ENCODE measurements at places on chromosomes 12 and 14.

DNA sequence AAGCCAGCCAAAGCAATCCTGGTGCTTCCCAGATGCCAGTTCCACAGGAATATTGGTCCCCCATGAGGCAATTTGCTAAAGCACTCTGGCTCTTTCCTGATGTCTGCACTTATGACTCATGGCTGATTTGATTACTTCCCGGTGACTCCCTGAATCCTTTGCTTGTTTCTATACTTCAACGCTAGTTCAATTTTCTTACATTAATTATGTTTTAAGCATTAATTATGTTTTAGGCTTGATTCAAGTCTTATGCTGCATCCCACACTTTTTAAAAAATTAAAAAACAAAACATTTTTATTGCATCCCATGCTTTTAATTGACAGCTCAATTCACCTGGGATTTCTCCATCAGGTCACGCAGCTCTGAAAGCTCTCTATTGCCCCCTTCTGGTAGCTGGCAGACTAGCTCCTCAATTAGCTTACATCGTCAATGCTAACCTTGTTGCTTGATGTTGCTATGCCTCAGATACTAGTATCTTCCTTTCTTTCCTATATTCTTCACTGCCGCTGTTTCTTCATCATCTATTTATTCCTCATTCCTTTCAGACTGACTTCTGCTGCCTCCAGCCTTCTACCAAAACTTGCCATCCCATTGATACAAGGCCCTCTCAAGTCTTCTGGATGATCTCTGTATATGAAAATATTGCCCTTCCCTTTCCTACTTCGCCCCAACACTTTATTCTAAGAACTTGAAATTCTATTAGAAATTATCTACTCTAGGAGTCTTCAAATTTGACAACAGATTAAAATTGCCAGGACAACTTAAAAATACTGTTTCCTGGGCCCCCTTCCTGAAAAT, 32.0 kb downstream of the TSHR start:
- peak; percentile 83 for ATAC-seq

GRCh38 chr12:75877763-75878621, 153.6 kb downstream of the PHLDA1 start:
- no peak for ATAC-seq

DNA sequence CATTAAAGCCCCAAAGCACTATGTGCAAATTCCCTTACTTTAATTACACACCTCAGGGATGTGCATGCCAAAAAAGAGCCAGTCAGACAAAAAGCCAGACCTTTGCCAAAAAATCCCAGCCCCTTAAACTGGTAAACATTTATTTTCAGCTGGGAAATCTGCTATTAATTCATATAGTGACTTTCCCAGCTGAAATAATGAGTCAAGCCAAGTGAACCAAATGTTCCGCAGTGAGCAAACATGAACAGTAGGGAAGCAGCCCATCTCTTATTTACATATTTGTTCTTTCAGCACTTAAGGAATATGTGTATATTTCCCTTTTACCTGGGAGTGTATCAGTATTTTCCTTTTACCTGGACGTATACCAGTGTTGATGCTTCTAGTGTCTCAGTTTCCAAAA, 44.0 kb upstream of the OTX2 start:
- no peak for ATAC-seq

GRCh38 chr12:93502802-93503623, 35.7 kb downstream of the MRPL42 start:
- no peak for ATAC-seq

GRCh38 chr14:47846008-47846407, 170.6 kb upstream of the MDGA2 start:
- ATAC-seq, result no peak

- ATAC-seq, result peak; percentile 38
Measured at GRCh38 chr12:91178139-91178561, 4.5 kb downstream of the DCN start.

- no peak for ATAC-seq
Measured at GRCh38 chr12:52772188-52772587, 5.0 kb downstream of the KRT76 start.

GRCh38 chr12:132257206-132257954, 72.0 kb downstream of the GALNT9 start:
- no peak for ATAC-seq

GRCh38 chr12:52895726-52896189, 9.1 kb downstream of the KRT8 start:
- peak; percentile 37 for ATAC-seq

DNA sequence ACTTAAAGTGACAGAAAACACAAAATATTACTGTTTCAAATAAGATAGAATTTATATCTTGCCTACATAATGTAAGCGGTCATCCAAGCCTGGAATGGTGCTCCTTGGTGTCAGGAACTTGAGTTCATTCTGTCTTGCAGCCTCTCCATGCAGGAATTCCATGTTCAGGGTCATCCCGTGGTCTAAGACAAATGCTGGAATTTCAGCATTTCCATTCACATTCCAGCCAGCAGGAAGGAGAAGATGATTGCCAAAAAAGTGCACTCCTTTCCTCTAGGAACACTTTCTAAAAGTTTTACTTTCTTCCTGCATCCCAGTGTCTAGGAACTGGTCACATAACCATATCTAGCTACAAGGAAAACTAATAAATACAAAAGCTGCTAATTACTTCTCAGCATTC, 106.3 kb downstream of the PTPRO start:
- ATAC-seq, result no peak

GRCh38 chr12:106341086-106341877, 16.3 kb upstream of the POLR3B start:
- no peak for ATAC-seq

GRCh38 chr14:93316716-93317115, 16.1 kb downstream of the BTBD7 start:
- no peak for ATAC-seq

- no peak for ATAC-seq
Measured at GRCh38 chr14:34171431-34172172, 220.7 kb upstream of the EGLN3 start.

DNA sequence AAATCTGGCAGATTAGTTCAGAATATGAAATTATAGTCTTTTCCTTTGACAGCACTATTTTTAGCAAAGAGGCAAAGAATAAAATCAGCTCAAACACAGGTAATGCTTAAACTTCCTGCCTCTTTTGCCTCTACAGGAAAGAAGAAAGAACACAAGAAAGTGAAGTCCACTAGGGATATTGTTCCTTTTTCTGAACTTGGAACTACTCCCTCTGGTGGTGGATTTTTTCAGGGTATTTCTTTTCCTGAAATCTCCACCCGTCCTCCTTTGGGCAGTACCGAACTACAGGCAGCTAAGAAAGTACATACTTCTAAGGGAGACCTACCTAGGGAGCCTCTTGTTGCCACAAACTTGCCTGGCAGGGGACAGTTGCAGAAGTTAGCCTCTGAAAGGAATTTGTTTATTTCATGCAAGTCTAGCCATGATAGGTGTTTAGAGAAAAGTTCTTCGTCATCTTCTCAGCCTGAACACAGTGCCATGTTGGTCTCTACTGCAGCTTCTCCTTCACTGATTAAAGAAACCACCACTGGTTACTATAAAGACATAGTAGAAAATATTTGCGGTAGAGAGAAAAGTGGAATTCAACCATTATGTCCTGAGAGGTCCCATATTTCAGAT, 17.4 kb downstream of the TMPO start:
- peak; percentile 48 for ATAC-seq

DNA sequence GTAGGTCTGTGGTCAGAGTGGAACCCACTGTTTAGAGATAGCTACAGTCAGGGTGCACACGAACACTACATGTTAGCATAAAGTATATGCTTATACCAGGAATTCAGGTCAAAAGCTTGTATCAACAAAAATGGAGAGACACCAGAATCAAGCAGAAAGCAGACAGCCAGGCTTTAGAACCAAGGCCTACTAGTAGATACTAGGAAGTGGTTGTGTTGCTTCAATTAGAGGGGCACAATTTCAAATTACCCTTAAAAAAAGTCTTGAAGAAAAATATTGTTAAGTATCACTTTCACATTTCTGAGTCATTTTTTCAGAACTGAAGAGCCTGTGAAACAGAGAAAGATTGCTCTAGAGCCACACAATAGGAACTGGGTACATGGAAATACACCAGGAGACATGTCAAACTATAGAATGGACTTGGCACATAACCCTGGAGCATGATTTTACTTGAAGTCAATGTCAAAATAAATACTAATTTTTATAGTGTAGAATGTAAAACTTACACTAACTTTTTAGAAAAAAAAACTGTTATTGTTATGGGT, 41.6 kb downstream of the LRRC9 start:
- no peak for ATAC-seq
